ENCODE measurements at places on chromosomes 16 and 17. TPM values are rescaled to one million over a fixed set of nuclear protein-coding genes. Genes with fewer than 3 reads are reported as not detected.

GRCh38 chr17:65656390-65657250 lies 95.2 kb upstream of the AXIN2 start:
- DNase-seq, result no peak

GRCh38 chr17:9792181-9792840 lies 919 bp upstream of the DHRS7C start:
- DNase-seq, result no peak

DNA sequence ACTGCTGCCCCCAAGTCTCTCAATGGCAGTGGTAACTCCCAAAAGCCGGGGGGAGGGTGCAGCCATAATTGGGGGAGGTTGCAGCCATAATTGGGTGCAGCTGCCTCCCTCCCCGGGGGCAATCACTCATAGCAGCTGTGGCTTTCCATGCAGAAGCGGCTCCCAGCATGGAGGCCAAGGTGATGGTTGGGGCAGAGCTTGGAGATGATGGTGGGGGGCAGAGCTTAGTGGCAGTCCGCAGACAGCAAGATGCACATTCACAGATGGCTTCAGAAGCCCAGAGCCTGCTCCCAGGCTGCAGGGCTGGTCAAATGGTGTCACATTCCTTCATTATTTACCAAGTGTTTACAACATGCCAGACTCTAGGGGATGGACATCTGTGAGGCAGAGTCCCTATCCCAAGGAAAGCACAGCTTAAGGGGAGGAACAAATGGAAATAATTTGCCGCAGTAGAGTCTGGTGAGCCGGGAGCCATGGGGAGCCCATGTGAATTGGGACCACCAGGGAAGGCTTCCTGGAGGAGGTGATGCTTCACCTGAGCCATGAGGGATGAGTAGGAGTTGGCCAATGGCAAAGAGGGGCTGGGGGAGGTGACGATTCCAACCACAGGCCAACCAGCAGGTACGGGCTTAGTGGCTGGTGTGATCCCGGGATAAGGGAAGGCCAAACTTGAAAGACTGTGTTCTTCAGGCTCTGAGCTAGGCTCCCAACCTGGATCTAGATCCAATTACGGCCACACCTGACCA lies 8.1 kb downstream of the DOC2B start:
- no peak for DNase-seq

DNA sequence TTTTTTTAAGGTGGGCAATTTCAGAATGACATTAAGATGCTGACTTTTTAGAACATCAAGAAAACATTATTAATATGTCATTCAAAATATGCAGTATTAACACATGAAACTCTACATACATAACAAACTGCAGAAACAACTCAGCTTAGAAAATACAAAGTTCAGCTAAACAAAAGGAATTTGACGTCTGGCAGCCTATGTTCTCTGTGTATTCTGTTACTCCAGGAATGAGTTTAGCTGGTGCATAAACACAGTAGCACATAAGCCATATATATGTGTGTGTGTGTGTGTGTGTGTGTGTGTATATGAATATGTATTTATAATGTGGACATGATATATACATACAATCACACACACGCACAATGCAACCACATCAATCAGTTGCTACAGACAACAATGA lies 413.5 kb upstream of the PSMD7 start:
- DNase-seq, result no peak

DNA sequence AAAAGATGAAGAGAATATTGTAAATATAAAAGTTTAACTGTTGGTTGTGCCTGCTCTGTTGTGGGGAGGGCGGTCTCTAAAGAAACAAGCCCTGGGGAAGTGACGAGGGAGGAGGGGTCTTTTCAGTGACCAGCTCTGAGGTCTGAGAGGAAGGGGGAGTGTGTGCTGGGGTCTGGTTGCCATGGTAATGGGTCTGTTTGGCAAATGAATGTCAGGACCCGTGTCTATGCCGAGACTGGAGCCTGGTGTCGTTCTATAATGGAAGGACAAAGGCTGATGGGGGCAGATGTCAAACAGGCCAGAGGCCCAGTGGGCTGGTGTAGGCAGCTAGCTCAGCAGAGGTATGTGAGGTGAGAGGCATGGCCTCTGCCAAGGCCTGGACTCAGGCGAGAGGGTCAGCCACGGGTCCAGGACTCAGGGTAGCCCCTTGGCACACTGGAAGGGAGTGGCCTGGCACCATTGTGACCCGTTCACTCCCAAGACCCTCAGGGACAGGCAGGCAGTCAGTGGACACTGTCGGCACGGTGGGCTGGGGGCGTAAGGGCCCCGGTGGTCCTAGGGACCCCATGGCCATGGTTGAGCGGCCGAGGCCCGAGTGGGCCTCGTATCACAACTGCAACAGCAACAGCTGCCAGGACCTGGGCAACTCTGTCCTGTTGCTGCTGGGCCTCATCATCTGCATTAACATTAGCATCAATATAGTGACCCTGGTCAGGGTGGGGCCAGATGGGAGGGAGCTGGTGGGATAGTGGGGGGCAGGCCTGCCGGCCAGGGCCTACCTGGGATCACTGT lies at the start of gene SPEM1:
Gene SPEM1, plus strand, starts transcription at position 506 of the 792 bp plus-strand sequence. Its CDS starts 61 bp downstream, at position 567.
- DNase-seq, result no peak

DNA sequence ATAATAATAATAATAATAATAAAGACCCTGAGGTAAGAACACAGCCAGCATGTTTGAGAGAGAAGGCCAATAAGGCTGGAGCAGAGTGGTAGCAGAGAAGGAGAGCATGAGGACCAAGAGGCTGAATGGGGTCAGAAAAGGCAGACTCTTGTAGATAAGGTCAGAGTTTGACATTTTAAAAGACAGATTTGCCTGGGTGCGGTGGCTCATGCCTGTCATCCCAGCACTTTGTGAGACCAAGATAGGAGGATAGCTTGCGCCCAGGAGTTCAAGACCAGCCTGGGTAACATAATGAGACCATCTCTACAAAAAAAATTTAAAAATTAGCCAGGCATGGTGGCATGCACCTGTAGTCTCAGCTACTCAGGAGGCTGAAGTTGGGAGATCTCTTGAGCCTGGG lies 11.0 kb upstream of the WFIKKN2 start:
- no peak for DNase-seq

GRCh38 chr17:31311526-31311925 lies 2.3 kb downstream of the EVI2B start:
- no peak for DNase-seq

GRCh38 chr17:79192503-79193351 lies 118.1 kb downstream of the ENGASE start:
- DNase-seq, result peak; percentile 78

DNA sequence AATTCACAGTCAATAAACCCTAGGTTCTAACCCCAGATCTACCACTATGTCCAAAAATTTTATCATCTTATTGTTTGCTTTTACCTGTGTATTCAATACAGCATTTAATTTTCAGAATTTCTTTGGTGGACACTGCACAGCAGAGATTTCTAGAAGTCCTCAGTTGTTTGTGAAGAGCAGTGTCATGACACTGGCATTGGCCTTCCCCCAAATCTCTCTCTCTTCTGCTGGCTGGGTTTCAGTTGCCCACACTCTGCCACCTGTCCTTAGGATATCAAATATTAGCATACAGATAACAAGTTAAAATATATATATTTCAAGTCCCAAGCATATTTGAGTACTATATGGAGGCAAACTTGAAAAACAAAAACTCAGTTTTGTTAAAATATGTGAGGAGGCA lies 2.0 kb upstream of the THUMPD1 start:
- DNase-seq, result no peak

- DNase-seq, result peak; percentile 99
Measured at GRCh38 chr16:85114909-85115567, 2.8 kb upstream of the CIBAR2 start.

DNA sequence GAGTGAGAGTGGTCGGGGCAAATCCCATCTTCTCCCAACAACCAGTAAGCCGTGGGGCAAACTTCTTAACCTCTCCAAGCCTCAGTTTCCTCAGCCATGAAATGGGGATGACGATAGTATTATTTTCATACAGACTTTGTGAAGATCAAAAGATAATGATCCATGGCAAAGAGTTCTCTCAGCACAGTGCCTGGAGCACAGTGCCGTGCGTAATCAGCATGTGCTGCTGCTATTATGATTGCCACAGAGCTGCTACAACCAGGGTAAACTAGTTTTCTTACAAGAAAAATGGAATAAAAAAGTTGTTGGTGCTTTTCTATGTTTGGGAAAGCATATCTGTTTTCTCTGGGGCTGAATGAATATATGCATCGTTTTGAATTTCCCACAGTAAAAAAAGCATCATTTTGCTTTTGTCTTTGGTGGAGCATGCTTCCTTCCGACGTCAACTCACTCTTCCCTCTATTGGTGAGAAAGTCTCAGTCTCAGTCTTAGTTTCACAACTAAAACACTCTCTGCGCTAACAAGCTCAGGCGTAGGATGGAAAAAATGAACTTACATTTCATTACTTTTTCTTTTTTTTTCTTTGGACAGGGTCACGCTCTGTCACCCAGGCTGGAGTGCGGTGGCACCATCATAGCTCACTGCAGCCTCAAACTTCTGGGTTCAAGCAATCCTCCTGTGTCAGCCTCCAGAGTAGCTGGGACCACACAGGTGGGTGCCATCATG lies 37.2 kb downstream of the CDK5R1 start:
- DNase-seq, result no peak

The BIRC5 gene
- total RNA-seq, result 117 TPM

DNA sequence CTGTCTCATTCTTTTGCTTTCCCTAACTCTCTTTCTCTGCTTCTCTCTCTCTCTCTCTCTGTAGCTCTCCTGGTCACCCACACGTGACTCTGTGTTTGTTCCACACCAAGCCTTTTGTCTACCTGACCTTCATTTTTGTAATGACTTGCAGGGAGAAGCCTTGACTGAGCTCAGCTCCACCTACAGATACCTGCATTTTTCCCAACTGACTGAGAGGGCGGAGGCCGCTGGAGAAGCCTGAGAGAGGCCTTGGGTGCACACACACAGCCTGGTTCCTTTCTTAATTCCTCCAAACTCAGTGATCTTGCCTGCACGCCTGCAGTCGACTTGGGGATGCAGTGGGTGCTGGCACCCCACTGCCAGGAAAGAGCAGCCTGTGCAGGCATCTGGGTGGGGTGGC lies 68.8 kb downstream of the LYRM1 start:
- DNase-seq, result no peak

The IL34 gene
- 8.8 TPM for total RNA-seq

DNA sequence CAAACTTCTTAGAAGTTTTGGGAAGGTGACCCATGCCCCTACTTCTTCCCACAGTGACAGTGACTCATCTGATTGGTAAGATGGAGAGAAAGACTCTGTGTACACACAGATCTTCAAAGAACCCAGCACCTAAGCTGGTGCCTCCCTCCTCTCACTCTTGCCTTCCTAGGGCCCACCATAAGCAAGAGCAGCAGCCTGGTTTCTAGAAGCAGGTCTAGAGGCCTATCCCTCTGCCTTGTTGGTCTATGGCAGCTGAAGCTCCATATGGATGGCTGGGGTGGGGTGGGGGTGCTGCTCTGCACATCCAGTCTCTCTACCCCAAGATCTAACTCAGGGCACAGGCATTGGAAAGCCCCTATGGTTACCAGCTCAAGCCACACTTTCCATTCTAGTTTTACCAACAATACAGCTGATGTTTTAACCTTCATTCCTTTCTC lies 47.5 kb downstream of the STAT3 start:
- DNase-seq, result no peak

The MYH2 gene
- 1.5 TPM for total RNA-seq

GRCh38 chr16:8848231-8848938 lies 20.4 kb downstream of the CARHSP1 start:
- no peak for DNase-seq

- DNase-seq, result no peak
Measured at GRCh38 chr17:53406907-53407306, 415.8 kb upstream of the KIF2B start.

GRCh38 chr16:56607675-56608042 lies 725 bp upstream of the MT2A start:
- DNase-seq, result no peak

DNA sequence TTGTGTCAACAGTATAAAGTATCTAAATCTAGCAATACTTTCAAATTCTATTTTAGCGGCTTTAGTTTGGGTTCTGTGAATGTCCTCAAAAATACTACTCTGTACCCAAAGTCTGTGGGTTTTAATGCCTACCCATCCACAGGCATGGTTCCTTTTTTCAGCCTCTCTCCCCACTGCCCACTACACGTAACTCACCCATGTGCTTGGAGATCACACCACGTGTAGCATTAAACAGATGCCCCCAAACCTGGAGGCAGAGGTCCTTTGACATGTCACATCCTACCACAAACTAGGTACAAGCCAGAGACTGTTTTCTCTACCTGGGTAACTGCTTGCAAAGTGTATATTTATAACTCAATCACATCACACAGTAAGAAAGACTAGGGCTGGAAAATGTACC lies 5.4 kb downstream of the DYNC1LI2 start:
- no peak for DNase-seq

- DNase-seq, result no peak
Measured at GRCh38 chr17:4969551-4970173, 2.0 kb upstream of the SPAG7 start.

GRCh38 chr17:39602533-39603303 lies 5.0 kb downstream of the NEUROD2 start:
- DNase-seq, result no peak

- DNase-seq, result no peak
Measured at GRCh38 chr16:68713361-68713760, 23.7 kb upstream of the CDH1 start.

The TNS4 gene
- 0.87 TPM for total RNA-seq

DNA sequence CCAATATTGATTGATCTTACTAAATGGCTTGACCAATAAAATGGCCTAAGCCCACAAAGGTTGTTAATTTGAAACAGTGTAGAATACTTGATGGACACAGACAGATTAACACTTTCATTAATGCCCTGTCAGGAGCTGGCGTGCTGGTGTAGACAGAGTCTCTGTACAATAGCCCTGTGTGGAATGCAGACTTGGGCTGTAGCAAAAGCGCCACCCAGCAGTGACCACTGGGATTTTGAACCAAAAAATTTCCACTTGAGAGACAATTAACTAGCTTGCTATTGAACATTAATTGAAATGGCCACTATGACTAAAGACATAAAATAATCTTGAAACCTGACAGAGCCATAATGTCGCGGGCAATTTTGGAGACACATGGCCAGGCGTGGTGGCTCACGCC lies 19.7 kb upstream of the GUCY2D start:
- no peak for DNase-seq

The PSKH1 gene
- 29.0 TPM for total RNA-seq

The SPATA32 gene
- 0.15 TPM for total RNA-seq

Measured in WTC11 (cell line).